Hair follicle dermal papilla cell (primary cell): ENCODE measurements at places on chromosomes 12 and 14. TPM values are rescaled to one million over a fixed set of nuclear protein-coding genes. Genes with fewer than 3 reads are reported as not detected.

CISTR gene
- not detected in 2 replicates for total RNA-seq

ATG14 gene
- 10.5 and 11.5 TPM in 2 replicates for total RNA-seq

PPP4R4 gene
- 2.7 and 5.4 TPM in 2 replicates for total RNA-seq

NEUROD4 gene
- total RNA-seq: not detected in 2 replicates

TAC3 gene
- not detected in 2 replicates for total RNA-seq

PZP gene
- total RNA-seq: not detected in 2 replicates

SYNDIG1L gene
- total RNA-seq: not detected in 2 replicates

DDN gene
- total RNA-seq: 0.12 and 0.16 TPM in 2 replicates
